Hematopoietic multipotent progenitor cell treated with erythropoietin and hydrocortisone succinate and interleukin-3 and kit ligand, for 15 days (in vitro differentiated cells): ENCODE measurements at places on chromosomes 3 and 15.
A peak's percentile ranks its signal among the peaks of the same experiment; 100 is the strongest.

DNA sequence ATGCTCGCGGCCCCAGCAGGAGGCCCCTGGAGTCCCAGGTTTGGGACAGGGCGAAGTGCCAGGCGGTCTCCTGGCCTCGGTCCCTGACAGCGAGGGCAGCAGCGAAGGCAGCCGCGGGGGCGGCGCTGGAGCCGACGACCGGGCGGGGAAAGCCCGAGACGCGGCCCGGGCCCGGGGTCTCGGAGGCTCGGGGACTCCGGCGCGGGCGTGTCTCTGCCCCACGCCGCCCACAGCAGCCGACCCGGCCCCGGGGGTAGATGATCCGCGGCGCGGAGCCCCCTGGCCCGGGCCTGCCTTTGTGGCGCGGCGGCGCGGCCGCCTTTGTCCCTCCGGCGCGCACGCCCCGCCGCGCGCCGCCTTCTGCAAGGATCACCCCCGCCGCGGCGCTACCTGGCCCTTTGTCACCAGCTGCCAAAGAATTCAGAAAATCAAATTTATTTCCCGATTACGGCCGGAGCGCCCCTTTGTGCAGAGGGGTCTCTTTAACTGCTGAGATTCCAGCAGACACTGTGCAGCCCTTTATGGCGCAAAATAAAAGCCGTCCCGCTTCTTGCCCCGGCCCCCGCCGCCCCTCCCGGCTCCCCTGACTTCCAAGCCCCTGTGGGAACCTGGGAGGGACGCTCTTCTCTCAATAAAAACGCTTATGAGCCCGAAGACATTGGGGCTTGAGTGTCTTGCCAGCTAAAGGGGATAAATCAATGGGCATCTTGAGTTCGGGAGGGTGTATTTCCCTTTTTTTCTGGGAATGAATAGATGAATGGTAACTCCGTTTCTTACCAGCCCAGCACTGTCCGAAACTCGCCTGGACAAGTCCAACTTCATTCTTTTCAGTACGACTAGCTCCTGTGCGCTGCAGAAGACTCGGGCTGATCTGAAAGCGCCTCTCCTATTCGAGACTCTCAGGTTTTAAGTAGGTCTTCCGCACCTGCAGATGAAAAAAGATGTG lies 68.4 kb downstream of the HES1 start:
- no peak for DNase-seq

GRCh38 chr15:99106417-99107220 lies 1.7 kb downstream of the SYNM start:
- no peak for DNase-seq

DNA sequence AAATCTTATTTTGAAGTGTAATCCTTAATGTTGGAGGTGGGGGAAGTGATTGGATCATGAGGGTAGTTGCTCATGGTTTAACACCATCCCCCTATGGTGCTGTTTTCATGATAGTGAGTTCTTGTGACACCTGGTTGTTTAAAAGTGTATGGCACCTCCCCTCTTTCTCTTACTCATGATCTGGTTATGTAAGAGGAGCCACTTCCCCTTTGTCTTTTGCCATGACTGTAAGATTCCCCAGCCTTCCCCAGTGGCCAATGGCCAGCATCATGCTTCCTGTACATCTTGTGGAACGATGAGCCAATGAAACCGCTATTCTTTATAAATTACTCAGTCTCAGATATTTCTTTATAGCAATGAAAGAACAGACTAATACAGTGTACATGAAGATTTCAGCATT lies 39.8 kb upstream of the GMNC start:
- no peak for DNase-seq

DNA sequence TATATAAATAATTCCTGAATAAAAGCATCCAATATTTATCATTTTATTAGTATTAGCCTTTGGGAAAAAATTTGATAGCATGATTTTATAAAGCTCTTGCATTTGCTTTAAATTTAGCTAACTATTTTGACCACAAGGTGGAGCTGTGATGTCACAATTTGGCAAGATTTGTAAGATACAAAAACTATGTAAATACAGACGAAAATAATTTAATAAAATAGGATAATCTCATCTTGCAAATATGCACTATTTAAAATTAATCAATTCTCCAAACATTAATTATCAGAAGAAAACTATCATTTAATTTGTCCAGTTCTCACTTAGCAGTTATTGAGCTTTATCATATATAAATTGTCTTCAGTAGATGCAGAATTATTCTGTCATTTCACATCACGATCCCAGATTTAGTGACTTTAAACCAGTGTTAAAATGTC lies 95.4 kb downstream of the PLOD2 start:
- peak; percentile 54 for DNase-seq

GRCh38 chr3:111684640-111685039 lies 89.5 kb upstream of the ZBED2 start:
- DNase-seq, result no peak

DNA sequence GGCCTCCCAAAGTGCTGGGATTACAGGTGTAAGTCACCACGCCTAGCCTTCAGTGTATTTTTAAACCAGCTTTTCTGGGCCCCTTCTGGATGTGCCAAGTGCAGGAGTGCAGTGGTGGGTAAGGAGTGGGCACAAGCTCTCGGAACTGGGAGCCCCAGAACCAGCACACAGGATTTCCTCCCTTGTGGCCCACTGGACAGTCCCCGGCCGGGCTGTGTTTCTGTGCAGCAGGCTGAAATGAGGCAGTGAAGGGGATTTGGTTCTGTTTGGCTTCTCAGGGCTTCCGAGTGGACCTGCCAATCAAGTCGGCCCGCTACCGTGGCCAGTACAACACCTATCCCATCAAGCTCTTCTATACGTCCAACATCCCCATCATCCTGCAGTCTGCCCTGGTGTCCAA lies 14.4 kb downstream of the SEC61A1 start:
- no peak for DNase-seq

DNA sequence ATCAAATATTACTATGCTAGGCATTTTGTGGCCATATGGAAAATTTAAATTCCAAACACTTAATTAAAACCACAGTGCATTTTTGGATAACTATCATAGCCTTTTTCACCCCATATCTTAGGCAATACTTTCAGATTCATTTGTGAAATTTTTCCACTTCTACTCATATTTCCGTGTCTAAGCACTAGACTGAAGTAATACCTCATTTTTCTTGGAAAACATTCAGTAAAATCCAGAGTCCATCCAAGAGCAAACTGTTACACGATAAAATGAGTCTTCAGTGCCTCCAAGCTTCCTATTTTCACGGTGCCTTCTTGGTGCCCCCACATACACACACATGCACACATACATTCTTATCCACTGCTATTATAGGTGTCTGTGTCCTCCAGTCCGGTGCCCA lies 845.9 kb downstream of the TBL1XR1 start:
- no peak for DNase-seq

GRCh38 chr15:81516461-81516860 lies 142.4 kb upstream of the TMC3 start:
- no peak for DNase-seq

- DNase-seq, result no peak
These were observed 60.9 kb upstream of the ITGA11 start for GRCh38 chr15:68492855-68493254.

DNA sequence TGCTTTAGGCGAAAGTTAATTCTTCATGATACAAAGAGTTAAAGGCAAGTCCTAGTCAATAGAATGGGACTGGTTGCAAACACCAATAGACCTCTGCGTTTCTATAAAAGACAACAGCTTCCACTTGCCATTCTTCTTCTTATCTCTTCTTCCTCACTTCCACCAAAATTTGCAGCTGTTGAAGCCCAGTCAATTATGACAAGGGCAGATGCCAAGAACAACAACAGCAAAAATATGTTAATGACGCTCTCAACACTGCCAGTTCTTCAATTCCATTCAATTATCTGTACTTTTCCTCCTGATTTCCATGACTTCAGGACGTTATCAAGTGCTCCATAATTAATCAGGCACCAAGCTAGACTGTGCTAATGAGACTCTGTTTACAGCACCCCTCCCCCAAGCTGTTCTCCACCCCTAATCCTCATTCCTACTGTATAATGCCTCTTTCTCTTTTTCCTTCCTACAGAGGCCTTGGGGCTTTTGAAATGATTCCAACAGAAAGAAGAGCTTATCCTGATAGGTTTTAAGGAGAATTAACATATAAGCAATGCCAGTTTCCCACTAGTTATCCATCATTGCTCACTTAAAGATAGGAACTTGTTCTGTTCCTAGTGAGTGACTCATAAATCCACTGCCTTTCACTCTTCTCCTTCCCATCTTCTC lies 1160.5 kb downstream of the IGSF11 start:
- no peak for DNase-seq

DNA sequence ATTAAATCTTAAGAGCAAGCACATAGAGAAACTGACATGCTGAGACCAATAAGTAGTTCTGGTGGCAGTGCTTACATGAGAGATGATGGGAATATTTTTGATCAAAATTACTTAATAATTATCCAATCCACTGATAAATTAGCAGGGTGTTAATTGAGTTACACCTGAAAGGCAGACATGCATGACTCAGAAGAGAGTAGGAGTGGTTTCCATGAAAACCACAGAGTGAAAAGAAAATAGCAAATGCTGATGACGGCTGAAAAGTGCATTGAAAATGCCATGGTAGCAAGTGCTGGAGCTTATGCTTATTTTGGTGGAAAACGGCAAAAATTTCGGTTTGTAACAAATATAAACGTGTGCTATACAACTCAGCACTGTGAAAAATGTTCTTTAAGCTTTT lies 267.8 kb upstream of the LRRN1 start:
- DNase-seq, result no peak

- no peak for DNase-seq
These were observed 13.2 kb upstream of the LMCD1 start for GRCh38 chr3:8488411-8488810.

DNA sequence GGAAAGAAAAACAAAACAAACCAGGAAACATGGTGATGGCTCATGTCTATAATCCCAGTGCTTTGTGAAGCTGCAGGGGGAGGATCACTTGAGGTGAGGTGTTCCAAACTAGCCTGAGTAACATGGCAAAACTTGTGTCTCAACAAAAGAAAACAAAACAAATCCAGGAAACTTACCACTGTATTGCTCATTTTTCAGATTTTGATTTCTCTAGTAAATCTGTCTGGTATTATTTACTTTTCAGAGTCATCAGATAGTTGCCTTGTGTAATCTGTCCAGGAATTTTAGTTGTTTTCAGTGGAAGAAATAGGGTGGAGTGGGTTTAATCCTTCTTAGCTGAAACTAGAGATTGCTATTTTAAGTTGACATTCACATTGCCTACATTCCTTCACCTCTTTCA lies 91.8 kb upstream of the ALCAM start:
- no peak for DNase-seq

GRCh38 chr3:61352306-61352705 lies 101.1 kb upstream of the FHIT start:
- no peak for DNase-seq

DNA sequence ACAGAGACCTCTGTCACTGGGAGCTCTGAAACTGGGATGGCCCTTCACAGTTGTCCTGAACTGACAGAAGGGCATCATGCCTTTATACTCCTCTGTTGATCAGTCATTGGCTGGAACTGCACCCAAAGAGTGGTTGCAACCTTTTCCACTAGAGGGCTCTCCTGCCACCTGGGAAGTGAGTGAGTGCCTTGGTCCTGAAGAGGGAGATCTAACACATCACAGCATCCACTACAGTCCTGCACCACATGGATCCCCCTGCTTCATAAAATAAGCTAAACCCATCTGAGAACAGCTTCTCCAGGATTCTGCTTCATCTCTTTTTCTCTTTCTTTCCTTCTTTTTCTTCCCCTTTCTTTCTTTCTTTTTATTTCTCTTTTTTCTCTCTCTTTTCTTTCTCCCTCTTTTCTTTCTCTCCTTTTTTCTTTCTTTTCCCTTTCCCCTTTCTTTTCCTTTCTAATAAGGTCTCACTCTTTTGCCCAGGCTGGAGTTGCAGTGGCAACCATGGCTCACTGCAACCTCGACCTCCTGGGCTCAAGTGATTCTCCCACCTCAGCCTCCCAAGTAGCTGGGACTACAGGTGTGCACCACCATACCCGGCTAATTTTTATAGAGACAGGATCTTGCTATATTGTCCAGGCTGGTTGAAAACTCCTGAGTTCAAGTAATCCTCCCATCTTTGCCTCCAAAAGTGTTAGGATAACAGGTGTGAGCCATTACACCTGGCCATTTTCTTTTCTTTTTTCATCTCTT lies 42.8 kb upstream of the RAF1 start:
- peak; percentile 64 for DNase-seq

GRCh38 chr15:72770673-72771328 lies 12.8 kb downstream of the ADPGK start:
- no peak for DNase-seq
